ENCODE measurements at places on chromosomes 1 and 21.

DNA sequence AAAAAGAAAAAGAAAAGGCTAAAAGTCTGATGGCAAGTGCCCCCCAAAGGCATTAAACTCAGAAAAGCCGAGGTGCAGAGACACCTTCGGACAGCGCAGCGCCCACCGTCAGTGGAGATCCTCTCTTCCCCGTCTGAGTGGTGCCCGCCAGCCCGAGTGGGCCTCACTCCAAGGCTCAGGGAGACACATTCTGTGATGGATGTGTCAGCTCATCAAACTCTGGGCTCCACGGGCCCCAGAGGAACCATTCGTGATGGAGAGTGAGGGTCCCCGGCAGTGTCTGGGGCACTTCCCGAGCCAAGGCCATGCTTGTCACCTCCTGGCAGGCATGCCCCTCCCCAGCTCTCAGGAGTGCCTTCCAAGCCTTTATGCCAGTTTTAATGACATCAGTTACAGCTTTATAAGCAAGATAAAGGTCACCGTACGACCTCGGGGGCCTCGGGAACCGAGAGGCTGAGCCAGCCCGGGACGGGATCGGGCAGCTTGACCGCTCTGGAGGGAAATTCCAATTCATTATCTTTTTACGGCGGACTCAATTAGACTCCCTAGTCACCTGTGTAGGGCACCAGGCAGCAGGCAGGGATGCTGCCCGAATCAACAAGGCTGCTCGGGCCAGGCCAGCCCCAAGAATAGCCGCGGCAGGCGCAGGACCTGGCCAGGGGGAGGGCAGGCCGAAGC is 49.5 kb downstream of the MORN1 start:
- peak; percentile 11 for DNase-seq

GRCh38 chr1:229381234-229381633 is 38.4 kb upstream of the CCSAP start:
- DNase-seq = no peak

DNA sequence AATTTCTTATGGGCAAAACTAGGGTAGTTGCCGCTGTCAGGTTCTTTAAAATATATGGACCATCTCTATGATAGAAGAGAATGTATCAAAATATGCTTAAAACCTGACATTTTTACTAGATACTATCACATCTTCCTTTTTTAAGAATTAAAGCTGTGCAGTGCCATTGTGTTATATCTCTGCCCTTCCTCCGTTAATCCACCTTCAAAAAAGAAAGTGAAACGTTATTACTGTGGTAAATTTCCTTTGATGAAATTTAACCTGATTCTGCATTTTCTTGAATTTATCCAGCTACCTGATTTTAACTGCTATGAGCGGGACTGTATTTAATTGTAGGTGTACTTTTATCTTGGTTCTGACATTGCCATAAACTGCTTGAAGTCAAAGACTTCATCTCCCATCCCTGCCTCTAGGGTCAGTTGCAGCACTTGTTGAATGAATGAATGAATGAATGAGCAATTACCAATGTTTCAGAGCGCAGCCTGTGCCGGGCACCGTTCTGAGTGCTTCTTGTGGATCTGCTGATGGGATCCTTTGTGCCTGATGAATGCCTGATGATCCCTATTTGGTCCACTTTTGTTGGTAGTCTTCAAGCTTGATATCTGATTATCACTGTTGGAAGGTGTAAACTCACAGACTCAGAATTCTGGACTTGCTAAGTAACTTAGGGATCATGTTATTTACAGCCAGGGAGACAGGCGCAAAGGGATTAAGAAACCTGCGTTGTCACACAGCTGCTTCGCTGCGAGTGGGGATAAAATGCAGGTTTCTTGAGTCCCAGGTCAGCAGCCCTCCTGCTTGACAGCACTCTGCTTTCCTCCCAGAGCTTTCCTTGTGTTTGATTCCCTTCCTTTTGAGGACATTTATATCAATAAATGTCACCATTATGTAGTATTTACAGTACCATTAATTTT is 30.1 kb downstream of the SMYD2 start:
- DNase-seq = peak; percentile 19

DNA sequence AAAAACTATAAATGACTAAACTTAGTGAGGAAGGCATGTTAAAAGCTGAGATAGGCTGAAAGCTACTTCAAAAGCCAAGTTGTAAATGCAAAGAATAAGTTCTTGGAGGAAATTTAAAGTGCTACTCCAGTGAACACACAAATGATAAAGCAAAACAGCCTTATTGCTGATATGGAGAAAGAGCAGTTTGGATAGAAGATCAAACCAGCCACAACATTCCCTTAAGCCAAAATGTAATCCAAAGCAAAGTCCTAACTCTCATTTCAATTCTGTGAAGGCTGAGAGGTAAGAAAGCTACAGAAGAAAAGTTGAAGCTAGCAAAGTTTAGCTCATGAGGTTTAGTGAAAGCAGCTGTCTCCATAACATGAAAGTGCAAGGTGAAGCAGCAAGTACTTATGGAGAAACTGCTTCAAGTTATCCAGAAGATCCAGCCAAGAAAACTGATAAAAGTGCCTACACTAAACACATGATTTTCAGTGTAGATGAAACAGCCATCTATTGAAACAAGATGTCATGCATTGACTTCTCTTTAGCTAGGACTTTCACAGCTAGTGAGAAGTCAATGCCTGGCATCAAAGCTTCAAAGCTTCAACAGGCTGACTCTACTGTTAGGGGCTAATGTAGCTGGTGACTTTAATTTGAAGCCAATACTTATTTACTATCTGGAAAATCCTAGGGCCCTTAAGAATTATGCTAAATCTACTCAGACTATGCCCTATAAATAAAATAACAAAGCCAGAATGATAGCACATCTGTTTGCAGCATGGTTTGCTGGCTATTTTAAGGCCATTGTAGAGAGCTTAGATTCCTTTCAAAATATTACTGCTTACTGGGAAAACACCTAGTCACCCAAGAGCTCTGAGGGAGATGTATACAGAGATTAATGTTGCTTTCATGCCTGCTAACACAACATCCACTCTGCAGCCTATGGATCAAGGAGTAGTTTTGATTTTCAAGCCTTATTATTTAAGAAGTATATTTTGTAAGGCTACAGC is 188.6 kb downstream of the EIF4G3 start:
- no peak for DNase-seq

- DNase-seq = no peak
These were observed 29.4 kb upstream of the SOD1 start for GRCh38 chr21:31629972-31630711.

DNA sequence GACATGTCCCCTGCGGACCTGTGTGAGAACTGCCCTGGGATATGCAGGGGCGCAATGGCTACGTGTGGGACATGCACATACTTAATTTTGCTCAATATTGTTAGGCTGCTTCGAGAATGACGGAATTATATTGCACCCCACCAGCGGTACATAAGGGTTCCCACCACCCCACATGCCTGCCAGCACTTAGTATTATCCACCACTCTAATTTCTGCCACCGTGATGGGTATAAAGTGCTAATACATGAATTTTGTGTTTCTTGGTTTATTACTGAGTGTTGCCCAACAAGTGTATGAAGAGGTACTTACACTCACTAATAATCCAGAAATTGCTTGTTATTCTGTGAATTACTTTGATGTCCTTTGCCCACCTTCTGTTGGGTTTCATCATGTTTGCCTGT is 52.1 kb upstream of the ACOT11 start:
- no peak for DNase-seq

DNA sequence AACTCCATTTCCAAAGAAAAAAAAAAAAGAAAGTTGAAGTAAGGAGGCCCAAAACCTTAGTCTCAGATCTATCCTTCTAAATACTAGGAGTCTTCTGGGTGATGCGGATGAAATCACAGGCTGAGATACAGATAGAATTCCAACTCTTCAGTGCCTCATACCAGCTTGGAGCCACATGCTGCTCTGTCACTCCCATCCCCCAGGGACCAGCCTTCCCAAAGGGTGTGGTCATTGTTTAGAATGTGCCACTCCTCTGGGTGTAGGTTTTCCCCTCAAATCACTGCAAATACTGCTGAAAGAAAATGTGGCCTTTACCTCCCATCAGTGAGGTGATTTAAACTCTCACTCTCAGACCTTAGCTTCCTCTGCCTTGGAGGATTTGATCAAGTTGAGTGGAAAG is 112.9 kb downstream of the CDC7 start:
- no peak for DNase-seq

GRCh38 chr1:177069490-177069889 is 95.0 kb downstream of the ASTN1 start:
- no peak for DNase-seq

- DNase-seq = no peak
These were observed 889 bp upstream of the SCYL3 start for GRCh38 chr1:169894424-169895145.

DNA sequence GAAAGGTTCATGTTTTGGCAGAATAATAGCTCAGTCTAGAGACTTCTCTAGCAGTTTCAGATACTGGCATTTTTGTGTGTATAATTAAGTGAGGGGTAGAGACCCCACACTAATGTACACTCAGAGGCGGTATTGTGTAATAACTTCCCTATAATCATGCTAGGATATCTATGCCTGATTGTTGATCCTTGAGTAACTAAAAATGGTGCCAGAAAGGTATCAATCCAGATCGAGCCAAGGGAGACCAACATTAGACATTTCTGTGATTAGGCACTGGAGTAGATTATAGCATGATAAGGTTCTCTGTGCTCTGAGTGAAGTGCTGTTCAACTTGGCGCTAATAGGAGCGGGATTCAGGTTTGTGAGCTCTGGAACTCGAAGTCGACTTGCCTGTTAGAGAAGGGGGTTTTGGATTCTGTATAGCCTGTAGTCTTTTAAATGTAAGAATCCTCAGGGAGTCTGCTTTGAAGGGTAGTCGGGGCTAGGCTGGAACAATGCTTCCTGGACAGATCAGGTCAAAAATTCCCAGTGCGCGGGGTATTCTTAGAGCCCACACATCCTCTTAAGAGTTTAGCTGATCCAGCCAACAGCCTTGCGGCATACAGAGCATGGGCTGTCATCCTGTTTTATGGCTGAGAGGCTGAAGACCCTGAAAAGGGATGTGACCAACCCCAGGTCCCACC is 24.2 kb downstream of the MAN1C1 start:
- DNase-seq = no peak

GRCh38 chr21:38811257-38811656 is 5.5 kb downstream of the ETS2 start:
- DNase-seq = no peak

GRCh38 chr1:101221945-101222429 is 14.8 kb upstream of the S1PR1 start:
- DNase-seq = no peak

DNA sequence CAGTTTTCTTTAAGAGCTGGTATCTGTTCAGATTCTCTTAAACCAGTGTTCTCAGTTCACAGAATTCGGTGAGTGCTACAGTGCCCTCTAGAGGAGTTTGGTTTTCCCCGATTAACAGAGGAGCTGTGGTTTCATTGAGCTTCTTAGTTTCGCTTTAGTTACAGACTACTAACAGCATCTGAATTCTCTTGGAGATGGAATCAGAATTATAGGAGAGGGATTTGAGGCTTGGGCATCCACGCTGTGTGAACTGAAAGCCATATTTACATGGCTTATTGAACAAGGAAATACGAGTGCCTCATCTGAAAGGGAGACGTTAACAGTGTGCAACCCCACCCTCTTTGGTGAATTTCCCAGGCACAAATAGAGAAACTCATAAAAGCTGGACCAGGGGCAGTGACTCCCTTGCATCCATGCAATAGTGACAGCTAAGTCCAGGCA is 202.0 kb downstream of the USH2A start:
- DNase-seq = no peak

GRCh38 chr1:42938645-42939615 is 19.7 kb downstream of the SLC2A1 start:
- no peak for DNase-seq

DNA sequence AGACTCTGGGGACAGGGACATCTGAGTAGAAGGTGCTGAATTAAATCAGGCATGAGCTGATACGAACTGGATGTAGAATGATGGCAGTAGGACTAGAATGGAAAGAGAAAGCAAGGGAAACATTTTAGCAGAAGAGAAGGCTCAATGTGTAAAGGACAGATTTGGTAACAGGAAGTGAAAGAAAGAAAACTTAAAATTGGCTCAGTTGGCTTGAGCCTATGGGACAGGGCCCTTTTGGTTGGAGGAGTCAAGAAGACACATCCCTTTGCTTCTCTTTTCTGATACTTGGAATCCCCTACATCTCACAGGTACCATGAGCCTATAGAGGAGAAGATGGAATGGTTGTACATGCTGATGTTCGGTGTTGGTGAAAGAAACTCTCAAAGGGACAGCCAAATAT is 300.6 kb upstream of the PLXNA2 start:
- no peak for DNase-seq

DNA sequence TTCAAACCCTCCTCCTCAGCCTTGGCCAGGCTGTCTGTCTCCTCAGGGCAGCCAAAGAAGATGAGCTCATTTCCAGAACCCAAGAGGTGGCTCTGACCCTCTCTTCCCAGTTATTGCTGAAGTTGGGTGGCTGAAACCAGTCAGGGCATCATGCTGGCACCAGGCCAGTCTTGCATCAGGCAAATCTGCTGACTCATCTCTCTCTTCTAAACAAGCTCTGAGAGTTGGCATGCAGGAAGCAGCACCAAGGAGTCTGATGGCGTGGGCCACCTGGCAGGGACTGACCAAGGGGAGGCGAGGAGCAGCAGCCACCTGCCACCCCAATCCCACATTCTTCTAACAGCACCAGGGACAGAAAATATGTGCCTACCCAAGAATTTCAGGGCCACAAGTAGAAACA is 104.8 kb upstream of the ATP1A1 start:
- no peak for DNase-seq

- no peak for DNase-seq
These were observed 21.1 kb downstream of the CD53 start for GRCh38 chr1:110893908-110894490.

- DNase-seq = no peak
These were observed 17.7 kb upstream of the GFI1 start for GRCh38 chr1:92504291-92505014.

- no peak for DNase-seq
These were observed 8.7 kb upstream of the MMEL1 start for GRCh38 chr1:2641381-2642130.

- no peak for DNase-seq
These were observed 54.8 kb downstream of the OSBPL9 start for GRCh38 chr1:51671527-51672325.

DNA sequence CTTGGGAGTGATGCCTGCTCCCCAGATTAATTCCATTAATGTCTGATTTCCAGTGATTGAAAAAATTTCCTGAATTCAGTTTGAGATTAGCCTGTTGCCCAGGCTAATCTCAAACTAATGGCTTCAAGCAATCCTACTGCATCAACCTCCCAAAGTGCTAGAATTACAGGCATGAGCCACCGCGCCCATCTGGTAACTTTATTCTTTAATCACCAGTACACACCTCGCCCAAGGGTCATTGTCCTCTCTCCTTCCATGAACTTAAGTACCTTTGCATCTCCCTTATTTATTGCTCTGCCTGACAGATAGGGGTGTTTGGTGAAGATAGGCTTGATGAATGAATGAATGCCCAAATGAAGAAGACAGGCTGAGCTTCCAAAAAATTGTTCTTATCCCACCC is 366.5 kb downstream of the SIPA1L2 start:
- DNase-seq = no peak
